ENCODE measurements at places on chromosomes 4 and X.

- no peak for DNase-seq
These were observed 123.6 kb upstream of the LIMCH1 start for GRCh38 chr4:41414412-41414779.

DNA sequence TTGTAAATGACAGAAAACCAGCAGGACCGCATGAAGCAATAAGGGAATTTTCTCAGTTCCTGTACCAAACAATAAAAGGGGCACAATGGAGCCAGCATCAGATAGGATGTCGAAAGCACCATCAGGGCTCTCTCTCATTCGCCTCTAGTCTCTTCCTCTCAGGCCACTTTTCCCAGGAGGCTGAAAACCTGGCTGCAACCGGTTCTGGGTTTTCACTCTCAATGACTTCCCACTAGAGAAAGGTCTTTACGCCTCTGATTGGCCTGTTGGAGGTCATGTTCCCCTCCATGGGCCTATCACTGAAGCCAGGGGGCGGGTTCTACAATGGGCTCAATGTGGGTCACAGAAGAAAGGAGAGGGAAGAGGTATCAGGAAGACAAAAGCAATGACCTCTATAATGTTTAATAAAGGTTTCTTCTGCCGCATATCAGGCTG, 29.3 kb downstream of the ZNF827 start:
- DNase-seq = peak; percentile 62

- DNase-seq = no peak
These were observed 60.2 kb upstream of the HS3ST1 start for GRCh38 chr4:11488657-11489452.

DNA sequence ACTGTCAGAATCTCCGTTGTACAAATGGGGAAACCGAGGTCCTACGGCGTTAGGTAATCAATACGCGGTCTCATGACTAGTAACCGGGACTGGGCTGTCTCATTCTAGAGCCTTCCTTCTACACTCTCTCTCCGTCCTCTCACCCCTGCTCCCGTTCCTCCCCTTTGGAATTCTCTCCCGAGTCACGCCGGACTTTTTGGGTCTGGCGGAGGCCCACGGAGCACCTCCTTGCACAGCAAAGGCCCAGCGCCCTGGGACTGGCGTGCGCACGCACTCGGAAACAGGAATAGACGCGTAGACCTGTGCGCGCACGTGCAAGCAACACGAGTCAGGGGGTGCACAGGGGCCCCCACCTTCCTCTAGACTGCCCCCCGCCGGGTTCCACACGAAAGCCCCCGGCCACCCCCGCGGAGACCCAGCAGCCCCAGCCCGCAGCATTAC, 361 bp downstream of the QDPR start:
- DNase-seq = peak; percentile 31

All from prostate gland (tissue), 2 donors.